ENCODE measurements at places on chromosomes 1 and 21.
A peak's percentile ranks its signal among the peaks of the same experiment; 100 is the strongest.

- DNase-seq = no peak
These were observed 174.9 kb downstream of the DPYD start for GRCh38 chr1:97745912-97746311.

GRCh38 chr1:160550572-160551034 is 27.5 kb upstream of the SLAMF6 start:
- peak; percentile 33 for DNase-seq

DNA sequence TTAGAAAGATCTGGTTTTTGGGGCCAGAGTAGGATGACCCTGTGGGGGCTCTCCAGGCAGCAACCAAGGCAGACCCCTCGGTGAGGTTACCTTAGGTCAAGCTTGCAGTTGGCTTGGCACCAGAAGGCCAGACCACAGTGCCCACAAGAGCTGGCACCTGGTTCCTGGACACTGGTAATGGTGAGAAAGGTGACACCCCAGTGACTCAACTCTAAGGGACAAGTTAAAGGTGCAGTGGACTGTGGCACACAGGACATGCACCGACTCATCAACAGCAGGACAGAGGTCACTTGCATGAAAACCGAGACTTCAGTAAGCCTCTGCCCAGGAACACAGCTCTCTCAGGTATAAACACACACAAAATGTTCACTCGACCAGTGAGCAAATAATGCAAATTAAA is 6.7 kb downstream of the LRRC38 start:
- no peak for DNase-seq

GRCh38 chr1:161177112-161177935 is at the start of gene B4GALT3:
Gene B4GALT3, minus strand, starts transcription at chr1:161177507. Its CDS starts 1,447 bp downstream, at chr1:161176060.
- peak; percentile 97 for DNase-seq

- DNase-seq = no peak
These were observed 8.3 kb downstream of the VSIG8 start for GRCh38 chr1:159854116-159854692.
